AG09309 (cell line): ENCODE measurements at places on chromosomes 1 and 21.
A peak's percentile ranks its signal among the peaks of the same experiment; 100 is the strongest.

DNA sequence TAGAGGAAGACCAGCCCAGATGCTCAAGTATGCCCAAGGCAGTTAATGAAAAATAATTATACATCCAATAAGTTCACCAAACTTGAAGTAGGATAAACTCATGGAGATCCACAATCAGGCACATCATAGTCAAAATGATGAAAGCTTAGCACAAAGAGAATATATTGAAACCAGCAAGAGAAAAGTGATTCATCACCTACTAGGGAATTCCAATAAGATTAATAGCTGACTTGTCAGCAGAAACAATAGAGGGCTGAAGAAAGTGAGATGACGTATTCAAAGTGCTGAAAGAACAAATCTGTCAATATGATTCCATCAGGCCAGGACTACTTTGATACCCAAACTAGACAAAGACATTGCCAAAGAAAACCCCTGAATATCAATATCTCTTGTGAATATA, 251.7 kb upstream of the BEND5 start:
- DNase-seq, result no peak

DNA sequence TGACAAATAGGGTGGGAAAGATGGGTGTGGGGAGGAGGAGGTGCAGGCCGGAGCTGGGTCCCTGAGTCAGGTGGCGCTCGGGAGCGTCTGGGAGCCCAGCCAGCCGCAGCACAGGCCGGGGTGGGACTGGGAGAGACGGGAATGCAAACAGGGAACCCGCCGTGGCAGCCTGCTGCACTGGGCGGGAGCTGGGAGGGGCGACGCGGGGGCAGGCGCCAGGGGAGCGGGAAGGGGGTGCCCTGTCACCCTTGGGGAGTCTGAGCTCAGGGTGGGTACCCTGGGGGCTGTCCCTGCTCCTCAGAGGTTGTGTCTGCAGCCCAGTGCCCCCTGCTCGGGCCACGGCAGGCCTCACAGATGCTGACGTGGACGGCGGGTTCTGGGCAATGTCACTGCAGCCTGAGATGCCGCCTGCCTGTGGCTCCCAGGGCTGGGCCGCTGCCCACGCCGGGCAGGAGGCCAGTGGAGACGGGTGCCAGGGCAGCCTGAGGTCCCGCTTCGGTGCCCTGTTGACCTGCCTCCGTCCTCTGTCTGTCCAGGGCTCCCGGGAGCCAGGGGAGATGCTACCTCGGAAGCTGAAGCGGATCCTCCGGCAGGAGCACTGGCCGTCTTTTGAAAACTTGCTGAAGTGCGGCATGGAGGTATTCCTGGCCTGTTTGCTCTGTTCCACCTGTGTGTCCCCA, 16.6 kb upstream of the LRRC3 start:
- DNase-seq, result no peak

GRCh38 chr1:209883341-209883971, 54.6 kb upstream of the SYT14 start:
- DNase-seq, result peak; percentile 44

GRCh38 chr1:178039891-178040290, 54.0 kb upstream of the RASAL2 start:
- DNase-seq, result no peak

GRCh38 chr1:233343262-233343661, 15.7 kb downstream of the MAP3K21 start:
- no peak for DNase-seq

GRCh38 chr1:63922848-63923247, 149.0 kb downstream of the ROR1 start:
- DNase-seq, result no peak

GRCh38 chr1:226154593-226154992, 31.9 kb downstream of the ACBD3 start:
- no peak for DNase-seq

- no peak for DNase-seq
Measured at GRCh38 chr1:2833454-2834145, 32.1 kb upstream of the TTC34 start.

DNA sequence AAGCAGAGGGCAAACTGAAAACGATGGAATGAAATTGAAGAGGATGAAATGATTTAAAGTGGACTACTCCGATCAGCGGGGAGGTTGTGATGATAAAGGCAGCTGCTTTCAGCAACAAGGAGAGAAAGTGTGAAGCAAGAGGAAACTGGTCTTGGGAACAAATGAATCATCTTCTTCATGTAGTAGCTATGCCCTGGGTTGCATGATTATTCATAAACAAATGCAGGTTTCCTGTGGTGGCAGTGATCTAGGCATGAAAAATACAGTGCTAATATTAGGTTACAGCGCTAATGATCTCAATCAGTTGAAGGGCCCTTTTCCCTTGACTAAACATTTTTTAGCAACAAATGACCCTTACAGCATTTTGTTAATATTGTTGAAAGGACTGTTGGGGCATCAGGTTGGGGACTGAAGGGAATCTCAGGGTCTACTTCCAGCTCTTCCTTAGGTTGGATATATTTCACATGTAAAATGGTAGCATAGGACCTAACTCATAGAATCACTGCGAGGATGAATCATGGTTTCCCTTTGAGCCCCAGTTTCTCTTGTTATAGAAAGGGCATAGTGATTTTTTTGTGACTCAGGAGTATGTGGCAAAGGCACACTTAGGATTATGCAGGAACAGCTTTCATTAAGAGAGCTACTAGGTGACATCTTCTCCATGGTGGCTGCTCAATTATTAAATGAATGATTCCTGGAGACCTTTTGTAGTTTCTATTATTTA, 1.9 kb upstream of the ZFYVE9 start:
- DNase-seq, result peak; percentile 81

- DNase-seq, result no peak
Measured at GRCh38 chr1:174274452-174274851, 115.1 kb downstream of the RABGAP1L start.

DNA sequence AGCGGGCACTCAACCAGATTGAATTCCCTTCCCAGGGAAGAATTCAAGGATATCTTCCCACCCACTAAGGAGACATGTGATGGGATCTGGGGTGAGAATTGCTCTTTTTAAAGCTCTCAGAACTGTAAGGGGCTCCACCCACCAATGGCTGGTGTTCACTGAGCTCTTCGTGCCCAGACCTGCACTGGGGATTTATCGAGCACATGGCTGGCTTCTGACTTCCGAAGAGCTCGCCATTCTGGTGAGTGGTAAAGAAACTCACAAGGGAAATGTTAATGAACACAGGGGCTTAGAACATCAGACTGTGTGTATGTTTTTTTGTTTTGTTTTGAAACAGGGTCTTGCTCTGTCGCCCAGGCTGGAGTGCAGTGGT, 9.8 kb downstream of the PADI3 start:
- no peak for DNase-seq

DNA sequence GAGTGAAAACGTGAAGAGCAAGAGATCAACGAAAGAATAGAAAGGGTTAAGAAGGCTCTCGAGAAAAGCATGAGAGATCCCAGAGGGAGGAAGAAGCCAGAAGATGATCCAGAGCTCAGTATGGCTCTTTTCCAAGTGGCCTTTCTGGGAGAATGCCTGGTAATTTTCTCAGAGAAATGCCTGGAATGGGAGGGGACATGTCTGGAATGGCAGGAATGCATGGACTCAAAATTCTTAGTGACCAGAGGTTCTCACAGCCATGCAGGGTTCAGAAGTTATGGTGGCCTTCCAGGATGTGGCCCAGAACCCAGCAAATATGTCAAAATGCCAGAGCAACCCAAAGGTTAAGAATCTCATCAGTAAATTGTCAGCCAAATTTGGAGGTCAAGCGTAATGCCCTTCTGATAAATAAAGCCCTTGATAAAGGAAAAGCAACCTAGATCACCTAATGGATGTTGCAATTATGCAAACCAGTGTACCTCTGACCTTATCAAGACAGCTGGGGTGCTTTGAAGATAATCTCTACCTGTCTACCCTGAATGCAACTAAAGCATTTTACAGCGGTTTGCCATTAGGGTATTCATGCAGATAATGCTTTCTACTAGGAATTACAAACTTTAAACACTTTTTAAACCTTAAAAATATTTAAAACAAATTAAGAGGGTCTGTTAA, 53.1 kb downstream of the NBPF6 start:
- DNase-seq, result peak; percentile 55

- DNase-seq, result no peak
Measured at GRCh38 chr21:39737376-39738000, 7.5 kb upstream of the IGSF5 start.

DNA sequence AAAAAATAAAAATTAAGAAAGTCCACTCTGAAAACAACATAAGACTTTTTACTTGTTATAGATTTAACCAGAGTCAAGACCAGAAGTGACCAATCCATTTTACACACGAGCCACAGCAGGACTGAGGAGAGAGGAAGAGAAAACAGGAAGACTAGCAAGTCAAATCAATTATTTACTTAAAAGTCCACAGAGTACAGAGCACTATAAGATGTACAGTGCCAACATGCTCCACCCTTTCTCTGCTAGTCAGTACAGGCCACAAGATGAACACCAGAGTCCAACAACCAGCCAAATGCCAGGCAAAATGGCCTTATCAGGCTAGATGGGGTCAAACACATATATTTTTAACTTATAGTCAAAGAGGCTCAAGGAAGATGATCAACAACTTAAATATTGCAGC, 19.5 kb downstream of the LUZP1 start:
- DNase-seq, result no peak

DNA sequence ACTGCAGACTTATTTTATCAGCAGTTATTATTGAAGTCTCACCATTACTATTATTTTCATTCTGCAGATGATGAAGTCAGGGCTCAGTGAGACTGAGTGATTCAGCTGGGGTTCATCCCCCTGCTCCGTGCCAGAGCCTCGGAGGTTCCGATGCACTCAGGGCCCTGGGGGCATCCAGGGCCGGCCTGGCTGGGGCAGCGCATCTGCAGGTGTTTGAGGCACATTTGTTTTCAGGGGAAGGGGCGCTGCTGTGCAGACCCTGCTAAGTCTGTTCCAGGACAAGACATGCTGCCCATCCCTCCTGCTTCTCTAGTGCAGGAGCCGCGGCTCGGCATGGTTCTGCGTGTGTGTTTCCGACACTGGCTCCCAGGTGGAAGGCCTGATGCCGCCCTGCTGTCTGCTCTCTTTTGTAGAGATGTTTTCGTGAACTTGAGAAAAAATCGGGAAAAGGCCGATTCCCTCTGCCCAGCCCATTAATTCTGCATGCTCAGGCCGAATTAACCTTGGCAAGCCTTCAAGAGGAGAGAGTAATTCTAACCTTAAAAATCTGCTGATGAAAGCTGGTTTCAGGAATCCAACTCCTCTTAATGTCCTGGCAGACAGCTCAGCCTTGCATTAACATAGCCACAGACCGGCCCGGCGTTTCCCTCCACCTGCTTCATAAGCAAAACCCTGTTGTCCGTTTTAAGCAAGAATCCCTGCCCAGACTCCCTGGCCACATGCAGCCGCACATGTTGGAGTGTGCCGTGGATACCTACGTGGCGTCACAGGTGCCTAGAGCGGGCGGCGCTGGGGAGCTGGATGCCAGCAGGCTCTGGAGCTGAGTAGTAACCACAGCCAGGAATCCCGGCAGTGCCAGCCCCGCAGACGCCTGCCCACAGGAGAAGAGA, 316.0 kb upstream of the VAMP3 start:
- no peak for DNase-seq

DNA sequence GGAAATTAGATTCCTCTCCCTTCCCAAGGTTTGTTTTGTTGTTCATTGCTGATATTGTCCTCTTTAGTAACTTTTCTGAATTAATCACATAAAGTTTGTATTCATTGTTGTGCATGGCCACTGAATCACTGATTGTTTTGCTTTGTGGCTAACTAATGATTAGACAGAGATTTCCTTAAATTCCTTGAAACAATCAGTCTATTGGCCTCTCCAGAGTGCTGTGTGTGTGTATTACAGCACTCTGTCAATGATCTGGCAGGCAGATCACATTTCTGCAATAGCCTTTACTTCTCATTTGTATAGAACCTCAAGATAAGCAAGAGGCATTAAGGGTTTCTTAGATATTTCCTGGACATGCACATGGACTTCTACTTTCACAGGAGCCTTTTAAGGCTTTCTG, 78.6 kb downstream of the DUSP10 start:
- no peak for DNase-seq

GRCh38 chr1:19460535-19461219, 24.7 kb downstream of the CAPZB start:
- DNase-seq, result no peak

DNA sequence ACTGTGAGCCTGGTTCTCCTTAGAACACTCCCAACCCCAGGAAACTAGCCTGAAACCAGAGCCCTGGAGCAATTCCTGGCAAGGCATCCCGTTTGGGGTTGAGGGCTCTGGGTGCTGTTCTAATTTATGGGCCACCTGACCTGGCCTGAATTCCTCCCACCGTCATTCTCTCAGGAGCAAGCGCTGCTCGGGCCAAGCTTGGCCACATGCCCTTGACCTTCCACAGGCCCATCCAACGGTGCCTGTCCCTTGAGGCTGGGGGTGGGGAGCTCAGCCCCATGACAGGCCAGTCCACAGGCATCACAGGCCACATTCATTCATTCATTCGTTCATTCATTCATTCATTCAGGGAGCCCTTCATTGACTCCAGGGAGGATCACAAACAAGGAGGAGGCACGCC, 5.3 kb downstream of the PADI2 start:
- DNase-seq, result no peak

GRCh38 chr1:187691439-187691838, 862.7 kb downstream of the PLA2G4A start:
- DNase-seq, result no peak

- no peak for DNase-seq
Measured at GRCh38 chr1:7585216-7585907, 185.7 kb upstream of the VAMP3 start.

DNA sequence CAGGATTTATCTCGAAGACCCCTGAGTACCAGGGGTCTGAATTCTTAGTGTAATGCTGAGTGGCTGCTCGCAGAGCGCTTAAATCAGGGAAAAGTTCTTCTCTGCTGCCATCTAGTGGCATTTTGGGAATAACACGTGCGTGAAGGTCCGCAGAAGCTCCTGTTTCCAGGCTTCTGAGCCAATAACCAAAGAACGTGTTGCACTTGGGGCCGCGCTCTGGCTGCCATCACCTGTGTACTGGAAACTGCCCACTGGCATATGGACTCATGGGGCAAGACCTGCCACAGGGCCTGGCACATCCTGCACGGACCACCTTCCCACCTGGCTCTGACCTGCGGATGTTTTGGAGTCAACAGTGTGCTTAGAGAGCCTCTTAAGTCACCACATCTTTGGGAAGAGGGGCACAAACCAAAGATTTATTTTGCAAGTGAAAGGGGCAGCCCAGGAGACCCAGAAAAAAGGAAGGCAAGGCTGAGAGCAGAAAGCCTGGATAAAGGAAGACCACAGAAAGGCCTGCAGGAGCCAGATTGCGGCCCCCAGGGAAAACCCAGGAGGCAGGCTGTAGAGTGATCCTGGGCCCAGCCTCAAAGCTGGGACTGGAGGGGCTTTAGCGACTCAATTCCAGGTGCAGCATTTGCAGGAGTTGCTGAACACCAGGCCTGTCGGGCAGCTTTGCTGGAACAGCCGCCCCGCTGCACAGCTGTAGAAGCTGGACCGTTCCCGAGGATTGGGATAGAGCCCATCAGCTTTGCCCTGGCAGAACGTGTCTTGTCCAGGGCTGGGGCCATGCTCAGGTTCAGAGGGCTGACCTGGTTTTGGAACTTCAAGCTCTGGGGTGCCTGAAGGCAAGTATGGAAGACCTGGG, 13.0 kb downstream of the CHIT1 start:
- DNase-seq, result no peak

- DNase-seq, result no peak
Measured at GRCh38 chr21:42798106-42798505, 81.2 kb downstream of the WDR4 start.

- DNase-seq, result no peak
Measured at GRCh38 chr1:237913345-237913744, 22.6 kb upstream of the ZP4 start.

- DNase-seq, result no peak
Measured at GRCh38 chr1:56647106-56647505, 2.0 kb downstream of the PRKAA2 start.
